Urothelium cell line (cell line): ENCODE measurements at places on chromosomes 13 and 19.
A peak's percentile ranks its signal among the peaks of the same experiment; 100 is the strongest.

GRCh38 chr13:72651144-72651543, 76.3 kb downstream of the MZT1 start:
- peak; percentile 13 for DNase-seq

DNA sequence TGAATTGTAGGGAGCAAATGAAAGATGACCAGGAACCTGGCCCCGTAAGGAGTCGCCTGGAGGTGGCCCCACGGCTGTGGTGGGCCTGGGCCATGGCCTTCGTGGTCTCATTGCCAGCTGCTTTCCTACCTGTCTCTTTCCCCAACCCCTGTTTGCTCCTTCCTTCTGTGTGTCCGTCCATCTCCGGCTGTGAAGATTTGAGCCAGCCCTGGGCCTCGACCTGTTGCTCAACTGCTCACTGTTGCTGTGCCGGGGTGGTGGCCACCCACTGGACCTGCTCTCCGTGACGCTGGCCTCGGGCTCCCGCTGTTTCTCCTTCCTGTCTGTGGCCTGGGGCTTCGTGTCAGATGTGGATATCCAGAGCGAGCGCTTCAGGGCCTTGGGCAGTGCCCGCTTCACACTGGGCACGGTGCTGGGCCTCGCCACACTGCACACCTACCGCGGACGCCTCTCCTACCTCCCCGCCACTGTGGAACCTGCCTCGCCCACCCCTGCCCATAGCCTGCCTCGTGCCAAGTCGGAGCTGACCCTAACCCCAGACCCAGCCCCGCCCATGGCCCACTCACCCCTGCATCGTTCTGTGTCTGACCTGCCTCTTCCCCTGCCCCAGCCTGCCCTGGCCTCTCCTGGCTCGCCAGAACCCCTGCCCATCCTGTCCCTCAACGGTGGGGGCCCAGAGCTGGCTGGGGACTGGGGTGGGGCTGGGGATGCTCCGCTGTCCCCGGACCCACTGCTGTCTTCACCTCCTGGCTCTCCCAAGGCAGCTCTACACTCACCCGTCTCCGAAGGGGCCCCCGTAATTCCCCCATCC, 8.5 kb downstream of the DBP start:
- DNase-seq, result no peak

DNA sequence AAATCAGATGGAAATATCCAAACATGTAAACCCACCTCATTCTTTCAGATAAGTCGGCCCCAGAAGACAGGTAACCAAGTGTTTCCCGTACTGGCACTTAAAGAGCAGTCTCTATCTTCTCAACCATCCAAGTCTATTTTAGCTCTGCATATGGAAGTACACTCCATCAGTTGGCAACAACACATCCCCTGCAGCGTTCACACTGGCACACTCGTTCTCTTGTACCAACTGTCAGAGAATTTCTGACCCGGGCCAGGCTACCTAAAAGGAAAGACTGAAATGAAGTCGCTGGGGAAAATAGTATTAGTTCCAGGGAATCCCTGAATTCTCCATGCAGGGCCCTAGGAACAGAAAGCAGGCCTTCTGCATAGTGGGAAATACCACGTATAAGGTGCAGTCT, 109.3 kb downstream of the RXFP2 start:
- no peak for DNase-seq

- DNase-seq, result peak; percentile 17
Observed at GRCh38 chr13:51928231-51928630, 66.5 kb downstream of the CCDC70 start.

DNA sequence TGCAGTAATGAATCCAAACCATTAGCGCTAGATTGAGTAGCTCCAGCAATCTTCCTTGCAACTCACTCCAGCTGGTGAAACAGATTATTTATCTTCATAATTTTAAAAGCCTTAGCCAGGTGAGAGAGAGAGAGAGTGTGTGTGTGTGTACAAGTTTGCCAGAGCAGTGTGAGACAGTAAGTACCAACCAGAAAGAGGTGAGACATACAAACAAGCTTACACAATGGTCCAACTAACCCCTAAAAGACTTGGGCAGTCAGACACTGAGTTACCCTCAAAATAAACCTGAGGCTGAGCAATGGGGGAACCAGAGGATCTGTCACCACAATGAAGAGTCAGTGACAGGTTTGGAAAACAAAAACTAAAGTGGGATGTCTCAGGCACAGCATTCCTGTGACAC, 8.1 kb upstream of the THSD1 start:
- DNase-seq, result no peak
